Occipital lobe (tissue), 3 donors: ENCODE measurements at places on chromosomes 5 and 9.

- DNase-seq = no peak
These were observed 178.8 kb upstream of the HAPLN1 start for GRCh38 chr5:83899326-83899970.

DNA sequence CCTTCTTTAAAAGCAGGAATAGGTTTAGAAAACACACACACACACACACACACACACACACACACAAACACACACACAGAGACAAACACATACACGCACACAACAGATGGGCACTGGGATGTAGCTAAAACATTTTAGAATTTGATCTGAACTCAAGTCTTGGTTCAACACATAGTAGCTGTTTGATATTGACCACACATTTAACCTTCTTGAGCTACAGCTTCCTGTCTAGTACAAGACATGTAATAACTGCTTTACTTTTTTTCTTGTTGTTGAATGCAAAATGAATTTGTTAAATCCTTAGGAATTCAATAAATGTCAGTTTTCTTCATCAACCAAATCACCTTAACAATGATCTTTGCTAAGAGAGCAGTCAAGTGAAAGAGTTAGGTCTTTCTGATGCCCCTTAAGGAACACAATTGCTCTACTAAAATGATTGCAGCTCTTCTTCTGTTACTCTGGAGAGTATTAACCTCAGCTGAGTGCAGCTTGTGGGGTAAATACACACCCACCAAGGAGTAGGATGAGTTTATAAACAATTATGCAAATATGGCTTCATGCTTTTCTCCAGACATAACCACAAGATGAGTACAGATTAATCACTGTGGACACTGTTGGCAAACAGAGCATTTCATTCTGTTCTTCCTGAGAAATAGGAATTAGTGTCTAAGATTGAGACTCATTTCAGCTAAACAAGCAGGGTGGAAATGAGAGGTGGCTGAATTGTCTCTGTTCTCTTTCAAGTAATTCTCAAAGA lies 302.9 kb upstream of the PAPPA start:
- no peak for DNase-seq

DNA sequence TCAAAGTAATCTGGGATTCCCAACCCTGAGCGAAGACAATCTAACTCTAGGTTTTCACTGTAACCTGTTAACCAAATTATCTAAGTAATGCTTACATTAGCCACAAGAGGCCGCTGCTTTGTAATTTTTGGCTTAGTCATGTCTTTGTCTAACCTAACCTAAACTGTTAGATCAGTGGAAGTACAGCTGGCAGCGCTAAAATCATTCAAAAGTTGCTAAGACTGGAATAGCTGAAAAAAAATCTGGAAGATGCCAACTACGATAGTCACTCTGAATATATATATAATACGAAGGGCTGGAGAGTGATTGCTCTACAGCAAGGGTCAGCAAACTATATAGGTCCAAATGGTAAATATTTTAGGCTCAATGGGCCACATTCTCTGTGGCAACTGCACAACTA lies 60.2 kb downstream of the FBXO38 start:
- peak; percentile 13 for DNase-seq

DNA sequence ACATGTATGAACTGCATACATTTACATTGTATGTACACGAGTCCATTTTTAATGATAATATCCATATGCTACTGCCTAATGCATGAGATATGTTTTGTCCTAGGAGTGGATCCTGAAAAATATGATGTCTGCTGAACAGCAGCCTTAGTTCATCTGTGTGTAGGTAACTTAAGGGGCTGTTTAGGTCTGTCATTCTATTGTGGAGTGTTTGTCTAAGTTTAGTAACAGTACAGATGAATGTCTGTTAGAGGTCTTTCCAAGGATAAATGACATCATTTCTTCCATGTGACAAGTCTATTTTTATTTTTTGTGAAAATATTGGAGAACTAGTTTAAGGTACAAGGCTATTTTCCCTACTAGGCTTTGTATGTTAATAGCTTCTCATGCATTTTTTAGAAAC lies 22.6 kb upstream of the CCDC112 start:
- no peak for DNase-seq

GRCh38 chr5:172166030-172166826 lies 21.8 kb downstream of the STK10 start:
- DNase-seq = no peak
